CD4-positive, alpha-beta memory T cell (primary cell): ENCODE measurements at places on chromosomes 2 and 18. TPM values are rescaled to one million over a fixed set of nuclear protein-coding genes. Genes with fewer than 3 reads are reported as not detected.
A peak's percentile ranks its signal among the peaks of the same experiment; 100 is the strongest.

Gene TCF23
- not detected for polyA plus RNA-seq

Gene PLCL1
- polyA plus RNA-seq: 5.5 TPM

GRCh38 chr2:10571673-10572072, 118.1 kb downstream of the NOL10 start:
- no peak overlapping the region for H3K4me3 ChIP-seq
- peaks cover 50% of the 10 kb centered on the region for H3K36me3 ChIP-seq
- H3K27ac ChIP-seq: no peak overlapping the region
- H3K4me1 ChIP-seq: no peaks in the 10 kb centered on the region
- H3K27me3 ChIP-seq: no peaks in the 10 kb centered on the region
- DNase-seq: no peak

- no peaks in the 10 kb centered on the region for H3K36me3 ChIP-seq
- no peak overlapping the region for H3K4me3 ChIP-seq
- no peaks in the 10 kb centered on the region for H3K4me1 ChIP-seq
- no peak for DNase-seq
- no peak overlapping the region for H3K27ac ChIP-seq
Observed at GRCh38 chr18:40606996-40607395, 1348.0 kb upstream of the PIK3C3 start.

GRCh38 chr2:236547725-236548124, 21.9 kb upstream of the ACKR3 start:
- peaks cover 87% of the 10 kb centered on the region for H3K4me1 ChIP-seq
- no peaks in the 10 kb centered on the region for H3K36me3 ChIP-seq
- H3K27ac ChIP-seq: peak overlapping the region; percentile 57
- DNase-seq: no peak
- no peak overlapping the region for H3K4me3 ChIP-seq

- no peaks in the 10 kb centered on the region for H3K4me1 ChIP-seq
- no peak overlapping the region for H3K4me3 ChIP-seq
- no peaks in the 10 kb centered on the region for H3K36me3 ChIP-seq
- H3K27me3 ChIP-seq: no peaks in the 10 kb centered on the region
Observed at GRCh38 chr2:164593959-164594358, 27.3 kb downstream of the GRB14 start.

DNA sequence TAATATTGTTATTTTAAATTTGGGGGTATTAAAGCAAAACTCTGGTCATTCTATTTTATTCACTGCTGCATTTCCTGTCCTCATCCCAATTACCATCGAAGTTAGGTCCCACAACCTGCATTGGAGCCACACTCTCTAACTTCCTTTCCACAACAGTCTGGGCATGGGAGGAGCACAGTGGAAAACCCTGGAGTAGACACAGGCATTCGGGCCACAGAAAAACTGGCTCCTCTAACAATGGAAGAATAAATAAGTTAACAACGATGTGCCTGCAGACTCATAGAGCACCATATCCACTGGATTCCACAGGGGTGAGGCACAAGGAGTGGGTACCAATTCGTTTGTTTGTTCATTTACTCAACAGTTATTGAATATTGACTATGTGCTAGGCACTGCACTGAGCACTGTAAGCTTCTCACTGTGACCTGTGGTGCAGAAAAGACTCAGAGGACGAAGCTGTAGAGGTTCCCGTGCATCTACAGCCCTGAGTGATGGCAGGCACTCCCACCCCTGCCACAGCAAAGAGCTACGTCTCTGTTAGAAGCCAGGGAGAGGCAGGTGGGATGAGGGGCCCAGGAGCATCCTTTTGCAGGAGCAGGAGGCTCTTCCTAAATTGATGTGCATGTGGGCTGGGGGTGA, 154.2 kb upstream of the PGAP1 start:
- no peak overlapping the region for H3K27ac ChIP-seq
- no peak overlapping the region for H3K4me3 ChIP-seq
- H3K27me3 ChIP-seq: no peaks in the 10 kb centered on the region
- H3K4me1 ChIP-seq: no peaks in the 10 kb centered on the region
- H3K36me3 ChIP-seq: peaks cover 83% of the 10 kb centered on the region

Gene GPR155
- polyA plus RNA-seq: 7.5 TPM
